ENCODE measurements at places on chromosomes 3 and 15.

- no peak for DNase-seq
Observed at GRCh38 chr3:171752329-171752728, 58.0 kb downstream of the PLD1 start.

DNA sequence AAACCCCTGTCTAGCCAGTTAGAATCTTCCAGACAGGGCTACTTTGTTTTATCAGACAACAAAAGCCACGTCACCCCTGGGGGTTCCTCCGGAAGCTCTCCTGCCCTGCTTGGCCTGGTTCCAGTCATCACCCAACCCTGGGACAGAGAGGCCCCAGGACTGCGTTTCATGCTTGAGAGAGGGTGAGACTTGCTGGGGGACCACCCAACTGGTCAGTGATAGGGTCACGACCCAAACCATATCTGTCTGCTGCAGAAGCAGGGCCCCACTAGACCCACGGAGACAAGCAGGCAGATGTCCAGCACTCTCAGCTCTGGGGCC, 1.2 kb downstream of the NT5DC2 start:
- peak; percentile 44 for DNase-seq

DNA sequence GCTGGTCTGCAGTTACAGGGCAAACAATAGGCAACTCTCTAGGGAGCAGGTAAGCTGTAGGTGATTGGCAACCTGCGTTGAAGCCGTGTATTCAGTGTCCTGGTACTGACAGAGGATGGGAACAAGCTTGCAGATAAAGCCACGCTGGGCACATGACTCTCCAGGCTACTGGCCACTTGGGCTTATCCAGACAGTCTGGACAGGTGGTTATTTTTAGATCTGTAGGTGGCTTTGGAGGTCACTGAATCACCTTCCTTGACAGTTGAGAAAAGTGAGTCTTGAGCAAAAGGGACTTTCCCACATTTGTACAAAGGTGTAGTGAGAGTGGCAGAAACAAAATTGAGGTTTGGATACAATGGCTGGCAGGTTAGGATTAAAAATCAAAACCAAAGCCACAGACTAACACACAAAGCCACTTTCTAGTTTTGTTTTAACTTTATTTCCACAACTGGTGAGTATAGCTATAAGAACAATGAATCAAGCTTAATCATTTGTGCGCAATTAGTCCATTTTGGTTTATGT, 22.3 kb upstream of the IL1RAP start:
- peak; percentile 47 for DNase-seq

DNA sequence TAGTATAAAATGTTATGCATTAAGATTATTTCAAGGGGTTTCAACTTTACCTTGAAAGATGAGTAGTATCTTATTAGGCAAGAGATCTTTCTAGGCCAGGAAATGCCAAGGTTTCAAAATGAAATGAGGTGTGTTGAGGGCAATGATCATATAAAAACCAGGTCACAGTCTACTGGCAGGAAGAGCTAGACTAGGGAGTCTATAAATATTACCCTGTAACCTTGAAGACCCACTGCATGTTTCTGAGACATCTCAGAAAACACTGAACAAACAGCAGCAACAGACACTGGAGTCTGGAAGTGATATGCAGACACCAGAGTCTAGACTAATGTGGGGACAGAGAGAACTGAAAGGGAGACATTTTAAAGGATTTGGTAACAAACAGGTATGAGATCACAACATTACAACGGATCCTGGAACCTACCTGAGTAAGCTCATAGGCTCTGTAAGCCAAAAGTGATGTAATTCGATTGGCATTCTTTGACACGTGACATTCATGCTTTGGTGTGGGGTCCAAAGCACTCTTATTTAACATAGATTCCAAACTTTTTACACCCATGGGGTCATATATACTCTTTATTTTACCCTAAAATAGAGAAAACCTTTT, 15.0 kb downstream of the TASOR start:
- no peak for DNase-seq

- DNase-seq, result no peak
Observed at GRCh38 chr3:175890066-175890465, 1030.9 kb downstream of the NAALADL2 start.

DNA sequence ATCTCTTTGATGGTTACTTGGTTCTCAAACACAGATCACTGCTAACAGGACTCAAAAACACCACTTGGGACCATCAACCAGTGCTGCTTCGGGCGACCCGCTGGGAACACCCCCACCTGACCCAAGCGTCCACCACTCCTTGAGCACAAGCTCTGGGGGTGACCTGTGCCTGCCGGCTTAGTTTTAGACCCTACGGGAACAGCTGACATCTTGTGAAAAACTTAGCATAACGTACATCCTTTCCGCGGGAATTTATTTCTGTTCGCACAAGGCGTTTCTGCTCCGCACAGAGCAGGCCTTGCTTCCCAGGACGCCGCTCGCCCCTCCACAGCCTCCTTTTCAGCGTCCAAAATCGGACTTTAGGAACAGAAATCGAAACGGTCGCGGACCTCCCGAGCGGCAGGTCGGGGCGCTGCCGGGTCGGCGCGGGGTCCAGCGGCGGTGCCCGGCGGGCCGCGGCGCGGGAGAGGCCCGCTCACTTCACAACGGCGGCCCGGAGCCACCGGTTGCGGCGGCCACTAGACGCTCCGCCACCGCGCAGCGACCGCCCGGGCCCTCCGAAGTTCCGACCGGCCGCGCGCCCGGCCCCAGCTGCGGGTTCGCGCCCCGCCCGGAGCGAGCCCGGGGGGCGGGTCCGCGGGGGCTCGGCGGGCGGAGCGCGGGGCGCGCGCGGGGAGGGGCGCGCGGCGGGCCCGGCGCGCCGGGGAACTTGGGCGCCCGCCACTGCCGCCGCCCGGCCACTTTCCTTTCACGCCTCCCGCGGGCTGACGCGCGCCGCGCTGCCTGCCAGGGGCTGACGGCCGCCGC, 959 bp downstream of the SFMBT1 start:
- peak; percentile 72 for DNase-seq

Data from activated T-cell treated with anti-CD3 and anti-CD28 coated beads, Interleukin-2, amount 50 U/mL, for 72 hours (primary cell).